Stimulated activated CD8-positive, alpha-beta memory T cell treated with anti-CD3 and anti-CD28 coated beads, Interleukin-15, amount 100 ng/mL, for 4 hours (primary cell): ENCODE measurements at places on chromosomes 12 and 14.

DNA sequence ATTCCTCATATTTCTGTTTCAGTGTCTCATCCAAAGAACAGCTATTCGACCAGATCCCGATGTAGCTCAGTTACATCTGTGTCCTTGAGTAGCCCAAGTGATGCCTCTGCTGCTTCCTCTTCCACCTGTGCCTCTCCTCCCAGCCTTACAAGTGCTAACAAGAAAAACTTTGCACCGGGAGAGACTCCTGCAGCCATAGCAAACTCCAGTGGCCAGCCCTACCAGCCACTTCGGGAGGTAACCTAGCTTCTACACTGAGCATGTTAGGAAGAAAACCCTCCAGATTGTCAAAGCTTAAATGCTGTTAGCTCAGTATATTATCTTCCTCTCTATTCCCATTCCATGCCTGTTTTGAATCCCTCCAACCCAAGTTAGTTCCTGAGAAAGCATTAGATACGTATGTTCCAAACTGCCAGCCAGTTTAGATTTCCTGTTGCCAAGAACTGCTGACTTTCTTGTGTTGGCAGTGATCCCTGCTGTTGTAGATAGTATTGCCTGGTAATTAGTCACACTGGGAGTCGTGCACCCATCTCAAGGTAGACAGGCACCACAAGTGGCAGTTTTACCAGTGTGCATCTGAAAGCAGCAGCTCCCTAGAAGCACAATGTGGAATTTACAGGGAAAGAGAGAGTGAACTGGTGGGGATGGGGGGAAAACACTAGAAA is 14.0 kb upstream of the KCNH3 start:
- DNase-seq = no peak

GRCh38 chr12:23221066-23221465 is 596.1 kb downstream of the ETNK1 start:
- DNase-seq = no peak

GRCh38 chr14:81427348-81428058 is 27.4 kb upstream of the STON2 start:
- DNase-seq = no peak

GRCh38 chr12:51234530-51234929 is 4.1 kb upstream of the DAZAP2 start:
- DNase-seq = no peak

- no peak for DNase-seq
Observed at GRCh38 chr14:41606532-41607303, at the start of gene LRFN5. TSS of gene LRFN5 (plus strand) at chr14:41606876.

GRCh38 chr12:66905201-66905600 is 226.3 kb upstream of the GRIP1 start:
- no peak for DNase-seq

DNA sequence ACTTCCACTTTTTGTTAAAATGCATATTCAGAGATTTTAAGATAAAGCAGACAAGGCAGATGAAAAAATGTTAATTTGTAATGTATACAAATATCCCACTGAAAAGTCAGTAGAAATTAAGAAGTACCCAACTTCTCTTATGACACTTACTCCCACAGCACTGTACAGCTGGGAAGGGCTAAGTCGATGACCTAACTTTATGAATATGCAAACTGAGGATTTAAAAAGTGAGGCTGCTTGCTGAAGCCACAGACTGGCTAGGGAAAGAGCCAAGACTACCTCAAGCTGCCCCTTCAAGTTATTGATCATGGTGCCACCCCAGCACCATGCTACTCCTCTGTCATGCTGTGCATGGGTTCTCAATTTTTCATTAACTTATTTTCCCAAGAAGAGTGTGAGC is 17.0 kb downstream of the PPM1H start:
- no peak for DNase-seq

DNA sequence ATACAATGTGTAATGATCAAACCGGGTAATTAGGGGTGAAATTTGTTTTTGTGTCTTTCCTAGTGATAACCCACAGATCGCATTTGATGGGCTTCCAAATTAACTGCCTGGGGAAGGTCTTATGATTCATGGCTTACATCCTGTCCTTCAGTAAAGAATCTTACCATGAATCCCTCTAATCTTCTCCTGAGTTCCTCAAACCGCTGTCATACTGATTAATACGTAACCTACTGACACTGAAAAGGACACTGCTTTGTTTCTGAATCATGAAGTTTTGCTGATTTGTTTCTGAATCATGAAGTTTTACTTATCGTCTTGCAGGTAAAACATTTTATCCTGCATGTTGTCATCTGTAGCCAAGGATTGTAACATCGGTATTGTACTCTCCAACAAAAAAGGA is 52.0 kb upstream of the CRY1 start:
- no peak for DNase-seq

GRCh38 chr14:94393474-94393873 is 5.1 kb upstream of the SERPINA1 start:
- DNase-seq = no peak

- DNase-seq = no peak
Observed at GRCh38 chr12:90234472-90234871, 525.8 kb upstream of the ATP2B1 start.

GRCh38 chr14:68884031-68885030 is 91.5 kb upstream of the ZFP36L1 start:
- no peak for DNase-seq

- no peak for DNase-seq
Observed at GRCh38 chr14:72621387-72622065, 272.4 kb downstream of the DPF3 start.

DNA sequence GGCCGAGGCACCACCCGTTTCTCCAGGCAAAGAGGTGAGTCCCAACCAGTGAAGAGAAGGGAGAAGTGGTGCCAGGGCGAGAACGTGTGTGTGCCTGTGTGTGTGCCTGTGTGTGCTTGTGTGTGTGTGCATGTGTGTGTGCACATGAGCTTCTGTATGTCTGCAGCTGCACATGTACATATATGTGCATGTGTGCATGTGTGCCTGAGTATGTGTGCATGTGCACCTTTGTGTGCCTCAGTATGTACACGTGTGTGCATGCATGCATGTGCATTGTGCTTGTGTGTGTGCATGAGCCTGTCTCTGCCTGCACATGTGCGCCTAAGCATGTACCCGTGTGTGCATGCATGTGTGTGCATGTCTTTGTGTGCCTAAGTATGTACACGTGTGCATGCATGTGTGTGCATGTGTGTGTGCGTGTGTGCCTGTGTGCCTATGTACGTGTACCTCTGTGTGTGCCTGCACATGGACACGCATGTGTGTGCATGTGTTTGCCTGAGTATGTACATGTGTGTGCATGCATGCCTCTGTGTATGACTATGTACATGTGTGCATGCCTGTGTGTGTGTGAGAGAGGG is 5.9 kb upstream of the GALNT9 start:
- DNase-seq = no peak

DNA sequence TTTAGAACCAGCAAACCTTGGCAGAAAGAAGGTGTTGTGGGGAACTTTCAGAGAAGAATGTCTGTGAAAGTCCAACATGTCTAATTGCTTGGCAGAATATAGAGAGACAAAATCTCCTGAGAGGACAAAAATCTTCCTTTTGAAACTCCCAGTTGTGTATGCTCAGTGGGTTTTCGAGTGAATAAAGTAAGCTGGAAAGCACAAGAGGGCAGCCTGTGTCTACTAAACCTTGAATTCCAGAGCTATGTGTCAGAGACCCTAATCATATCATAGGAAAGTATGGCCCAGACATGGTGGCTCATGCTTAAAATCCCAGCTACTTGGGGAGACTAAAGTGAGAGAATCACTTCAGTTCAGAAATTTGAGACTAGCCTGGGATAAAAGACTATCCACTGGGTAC is 661.2 kb downstream of the SLC16A7 start:
- no peak for DNase-seq

DNA sequence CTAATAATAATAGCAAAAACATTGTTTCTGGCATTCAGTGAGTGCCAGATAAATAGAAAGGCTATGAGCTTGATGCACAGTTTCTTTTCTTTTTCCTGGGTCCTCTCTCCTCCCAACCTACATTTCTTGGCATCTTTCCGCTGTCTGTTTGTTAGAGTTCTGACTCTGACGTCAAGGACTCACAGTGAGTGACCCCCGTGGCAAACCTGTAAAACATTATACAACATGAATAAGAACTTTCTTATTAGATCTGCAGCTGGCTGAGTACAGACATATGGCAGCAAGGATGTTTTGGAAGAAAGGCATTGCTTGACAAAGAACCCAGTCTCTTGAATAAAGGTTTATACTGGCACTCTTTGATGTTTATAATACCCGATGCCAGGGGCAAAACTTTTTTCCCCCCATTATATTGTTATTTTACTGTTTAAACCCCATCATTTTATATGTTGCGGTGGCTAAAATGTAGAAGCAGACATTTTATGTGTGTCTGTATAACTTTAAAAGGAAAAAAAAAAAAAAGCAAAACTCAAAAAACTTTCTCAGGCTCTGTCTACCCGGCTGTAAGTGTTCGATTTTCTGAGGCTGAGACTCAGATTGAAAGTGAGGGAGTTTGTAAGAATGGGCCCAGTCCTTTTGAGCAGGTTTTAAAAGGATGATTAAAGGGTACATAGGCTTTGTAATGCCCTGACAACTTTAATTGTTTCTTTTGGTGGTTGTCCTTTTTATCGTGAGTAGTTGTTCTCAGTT is 159.3 kb downstream of the PDE3A start:
- DNase-seq = no peak

- no peak for DNase-seq
Observed at GRCh38 chr14:72653026-72653425, 240.9 kb downstream of the DPF3 start.

GRCh38 chr12:123478762-123479161 is 20.8 kb downstream of the SNRNP35 start:
- no peak for DNase-seq

- DNase-seq = no peak
Observed at GRCh38 chr12:62966990-62967506, 32.1 kb upstream of the PPM1H start.

DNA sequence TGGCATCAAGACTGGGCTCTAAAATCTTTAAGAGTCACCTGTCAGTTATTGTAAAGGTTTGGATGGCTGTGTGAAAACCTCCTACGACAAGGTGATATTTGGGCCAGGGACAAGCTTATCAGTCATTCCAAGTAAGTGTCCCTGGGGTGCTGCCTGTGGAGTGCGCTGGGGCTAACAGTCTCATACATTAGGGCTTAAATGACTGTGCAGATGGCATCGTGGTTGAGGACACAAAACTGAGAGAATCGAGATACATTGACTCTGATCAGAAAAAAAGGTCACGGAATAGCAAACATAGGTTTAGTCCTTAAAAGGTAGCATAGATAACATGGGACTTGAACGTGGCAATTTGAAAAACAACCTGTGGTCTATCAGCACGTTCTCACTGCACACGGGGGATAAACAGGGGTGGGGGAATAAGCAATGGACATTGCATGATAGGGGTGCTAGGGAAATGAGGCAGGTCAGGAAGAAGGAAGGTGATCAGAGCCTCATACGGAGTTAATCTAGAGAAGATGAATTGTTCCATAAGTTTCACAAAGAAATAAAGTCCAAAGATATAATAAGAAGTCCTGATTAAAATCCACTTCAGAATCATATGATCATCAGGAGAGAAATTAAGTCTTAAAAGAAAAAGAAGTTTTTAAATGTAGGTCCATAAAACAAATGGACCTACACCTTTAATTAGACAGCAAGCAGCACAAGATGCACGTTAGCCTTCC is 100.3 kb downstream of the DAD1 start:
- no peak for DNase-seq
